Panc1 (cell line): ENCODE measurements at places on chromosomes 1 and 21. TPM values are rescaled to one million over a fixed set of nuclear protein-coding genes. Genes with fewer than 3 reads are reported as not detected.

- H3K4me1 ChIP-seq, result no peaks in the 10 kb centered on the region; the same call in 1 of the 2 replicates
- no peak overlapping the region for H3K27ac ChIP-seq
- H3K4me3 ChIP-seq, result no peak overlapping the region
These were observed 4.0 kb downstream of the HCRTR1 start for GRCh38 chr1:31621498-31621820.

- DNase-seq, result no peak
- no peaks in the 10 kb centered on the region for H3K36me3 ChIP-seq
- H3K27ac ChIP-seq, result peak overlapping the region; percentile 26; the same call in 1 of the 2 replicates
- H3K27me3 ChIP-seq, result no peaks in the 10 kb centered on the region
- no peak overlapping the region for H3K4me3 ChIP-seq
- H3K4me1 ChIP-seq, result peaks cover 3% of the 10 kb centered on the region
These were observed 102.7 kb downstream of the ZNF281 start for GRCh38 chr1:200306944-200307754.

- no peaks in the 10 kb centered on the region for H3K4me1 ChIP-seq
- H3K27ac ChIP-seq, result no peak overlapping the region
- no peaks in the 10 kb centered on the region for H3K27me3 ChIP-seq
- no peaks in the 10 kb centered on the region for H3K36me3 ChIP-seq
These were observed 306.3 kb upstream of the DUSP10 start for GRCh38 chr1:222048094-222048595.

DNA sequence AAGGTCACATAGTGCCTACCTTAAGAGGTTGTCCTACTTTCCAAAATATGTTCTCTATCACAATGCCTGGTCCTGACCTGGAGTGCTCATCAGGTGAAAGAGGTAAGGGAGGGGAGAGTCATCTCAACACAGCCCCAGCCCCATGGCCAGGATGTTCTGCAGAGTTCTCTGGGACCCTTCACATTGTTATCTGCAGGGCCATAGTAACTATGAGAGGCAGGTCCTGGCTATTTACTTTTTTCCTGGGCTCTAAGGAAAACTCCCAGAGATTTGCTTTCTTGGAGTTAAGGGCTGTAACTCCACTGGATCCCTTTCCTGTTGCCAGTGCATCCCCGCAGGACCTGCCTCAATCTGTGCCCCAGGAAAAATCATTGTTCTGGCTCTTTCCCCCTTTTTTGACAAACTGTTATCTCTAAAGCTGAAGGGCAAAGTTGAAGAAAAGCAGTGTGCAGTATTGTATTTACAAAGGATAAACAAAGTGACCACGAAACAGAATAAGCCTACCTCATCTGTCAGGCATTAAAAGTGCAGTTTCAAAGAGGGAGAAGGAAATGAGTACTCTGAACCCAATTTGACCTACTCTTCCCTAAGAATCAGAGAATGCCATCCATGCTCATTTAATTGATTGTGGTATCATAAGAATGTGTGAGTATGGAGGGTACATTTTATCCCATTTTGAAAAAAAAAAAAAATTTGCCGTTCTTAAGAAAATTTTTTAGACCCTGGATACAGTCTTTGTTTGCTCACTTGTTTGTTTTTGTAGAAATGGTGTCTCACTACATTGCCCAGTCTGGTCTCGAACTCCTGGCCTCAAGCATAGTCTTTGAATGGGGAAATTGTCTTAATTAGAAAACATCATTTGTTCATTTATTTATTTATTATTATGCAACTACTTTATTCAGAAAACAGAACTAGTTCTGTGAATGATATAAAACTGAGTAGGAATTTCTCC lies 149.6 kb downstream of the RHOU start:
- no peaks in the 10 kb centered on the region for H3K36me3 ChIP-seq
- H3K4me1 ChIP-seq, result no peaks in the 10 kb centered on the region
- H3K27me3 ChIP-seq, result no peaks in the 10 kb centered on the region
- DNase-seq, result no peak
- H3K27ac ChIP-seq, result no peak overlapping the region

DNA sequence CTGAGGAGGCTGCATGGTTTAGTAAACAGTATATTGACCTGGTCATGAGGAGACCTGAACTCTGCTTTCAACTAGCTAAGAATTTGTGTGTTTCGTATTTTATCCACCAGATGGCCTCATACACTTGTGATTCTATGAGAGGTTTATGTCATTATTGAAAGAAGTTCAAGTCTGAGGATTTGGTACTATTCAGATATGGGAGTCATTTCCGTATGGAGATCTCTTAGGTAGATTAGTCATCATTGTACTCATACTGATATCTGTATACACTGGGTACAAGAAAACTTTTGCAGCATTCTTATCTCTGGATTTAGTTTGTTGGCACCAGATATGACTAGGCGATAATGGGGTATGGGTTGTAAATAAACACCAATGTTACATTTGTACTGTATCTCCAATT lies 26.6 kb downstream of the ATF6 start:
- H3K4me3 ChIP-seq, result no peak overlapping the region
- no peaks in the 10 kb centered on the region for H3K4me1 ChIP-seq
- 0 out of 2 replicates have a peak, but pooled peaks cover 2% of the 10 kb centered on the region for H3K36me3 ChIP-seq
- DNase-seq, result peak; percentile 62
- H3K27me3 ChIP-seq, result no peaks in the 10 kb centered on the region

- H3K27me3 ChIP-seq, result no peaks in the 10 kb centered on the region
- H3K36me3 ChIP-seq, result no peaks in the 10 kb centered on the region
- no peak overlapping the region for H3K4me3 ChIP-seq
- no peaks in the 10 kb centered on the region for H3K4me1 ChIP-seq
- no peak overlapping the region for H3K27ac ChIP-seq
These were observed 41.2 kb downstream of the SPAG17 start for GRCh38 chr1:118143831-118144230.

- peaks cover 4% of the 10 kb centered on the region; the same call in 1 of the 2 replicates for H3K4me1 ChIP-seq
- no peak for DNase-seq
- peak overlapping the region; percentile 86 for H3K27ac ChIP-seq
- peaks cover 3% of the 10 kb centered on the region for H3K36me3 ChIP-seq
- no peaks in the 10 kb centered on the region for H3K27me3 ChIP-seq
- peak overlapping the region; percentile 75 for H3K4me3 ChIP-seq
These were observed 1.8 kb downstream of the PTBP2 start for GRCh38 chr1:96723377-96723776.

GRCh38 chr1:205962821-205963221 lies 19.6 kb upstream of the SLC26A9 start:
- DNase-seq, result no peak
- H3K27me3 ChIP-seq, result peaks cover 2% of the 10 kb centered on the region
- H3K36me3 ChIP-seq, result no peaks in the 10 kb centered on the region
- H3K27ac ChIP-seq, result no peak overlapping the region
- H3K4me3 ChIP-seq, result no peak overlapping the region

GRCh38 chr1:71862756-71863155 lies 419.6 kb downstream of the NEGR1 start:
- no peak overlapping the region for H3K27ac ChIP-seq
- H3K36me3 ChIP-seq, result no peaks in the 10 kb centered on the region
- DNase-seq, result no peak

DNA sequence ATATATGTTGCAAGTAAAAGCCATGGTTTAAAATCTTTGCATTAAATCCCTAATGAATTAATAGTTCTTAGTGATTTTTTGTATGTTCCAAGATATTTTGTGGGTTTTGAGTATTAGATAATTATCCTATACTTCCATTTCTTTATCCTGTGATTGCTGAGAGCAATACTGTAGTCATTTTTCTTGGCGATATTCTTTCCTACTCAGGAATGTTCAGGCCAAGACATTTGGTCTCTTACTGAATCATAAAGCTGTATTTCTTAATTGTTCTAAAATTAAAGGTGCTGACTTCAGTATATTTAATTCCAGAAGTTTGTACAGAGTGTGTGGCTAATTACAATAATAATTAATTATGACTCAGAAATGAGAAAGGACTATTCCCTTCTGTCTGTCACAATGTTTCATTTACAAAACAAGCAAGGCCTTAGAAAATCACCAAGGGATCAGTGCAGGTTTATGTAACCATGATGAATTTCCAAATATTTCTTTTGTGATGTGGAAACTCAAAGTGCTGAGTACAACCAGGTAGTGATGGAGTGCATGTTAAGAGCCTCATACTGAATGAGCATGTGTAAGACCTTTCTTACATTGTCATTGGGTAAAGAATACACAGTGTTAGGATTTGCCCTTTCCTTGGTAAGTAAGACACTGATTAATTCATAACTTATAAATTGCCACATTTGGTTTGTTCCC lies 161.2 kb downstream of the HMCN1 start:
- no peaks in the 10 kb centered on the region for H3K27me3 ChIP-seq
- H3K27ac ChIP-seq, result no peak overlapping the region
- no peak for DNase-seq
- no peaks in the 10 kb centered on the region for H3K4me1 ChIP-seq
- H3K4me3 ChIP-seq, result no peak overlapping the region

DNA sequence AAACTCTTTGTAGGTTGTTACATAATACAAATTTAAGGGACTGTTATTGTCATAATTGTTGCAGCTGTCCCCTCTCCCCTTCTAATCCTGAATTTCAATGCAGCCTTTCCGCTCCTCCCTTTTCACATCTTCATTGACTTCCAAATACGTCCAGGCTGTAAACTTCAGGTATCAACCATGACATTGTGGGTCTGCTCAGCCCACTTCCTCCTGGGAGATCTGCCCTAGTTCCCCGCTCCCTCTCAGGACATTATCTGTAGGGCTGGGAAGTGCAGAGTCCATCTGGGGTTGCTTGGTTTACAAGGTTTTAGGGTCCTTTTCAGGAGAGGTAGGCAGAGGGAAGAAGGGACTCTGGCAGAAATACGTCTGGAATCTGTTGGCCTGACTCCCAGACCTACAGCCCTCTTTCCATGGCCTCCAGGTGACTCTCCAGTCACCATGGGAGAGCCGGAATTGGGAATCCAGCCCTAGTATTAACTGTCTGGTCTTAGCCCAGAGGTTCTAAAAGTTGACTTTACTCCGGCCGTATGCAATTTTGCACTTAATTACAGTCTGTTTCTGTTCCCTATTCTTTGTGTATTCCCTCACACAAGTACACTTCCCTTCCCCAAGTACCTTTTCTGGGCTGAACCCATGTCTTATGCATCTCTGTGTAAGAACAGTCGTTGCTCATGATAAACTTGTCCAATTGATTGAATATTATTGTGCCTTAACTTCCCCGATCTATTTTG lies 4.7 kb upstream of the DENND2D start:
- no peaks in the 10 kb centered on the region; the same call in 1 of the 2 replicates for H3K36me3 ChIP-seq
- H3K4me3 ChIP-seq, result peak overlapping the region; percentile 50; the same call in 1 of the 2 replicates
- H3K27me3 ChIP-seq, result peaks cover 2% of the 10 kb centered on the region; the same call in 1 of the 2 replicates
- H3K4me1 ChIP-seq, result no peaks in the 10 kb centered on the region
- no peak overlapping the region for H3K27ac ChIP-seq

- no peak for DNase-seq
- no peaks in the 10 kb centered on the region for H3K36me3 ChIP-seq
- H3K27me3 ChIP-seq, result no peaks in the 10 kb centered on the region
- no peak overlapping the region for H3K4me3 ChIP-seq
- H3K4me1 ChIP-seq, result no peaks in the 10 kb centered on the region
These were observed 10.5 kb upstream of the OLIG1 start for GRCh38 chr21:33059380-33059841.

- H3K27ac ChIP-seq, result no peak overlapping the region
- H3K4me1 ChIP-seq, result no peaks in the 10 kb centered on the region
- no peak overlapping the region for H3K4me3 ChIP-seq
- no peaks in the 10 kb centered on the region for H3K36me3 ChIP-seq
These were observed 352.4 kb downstream of the USP25 start for GRCh38 chr21:16082038-16082816.

- H3K27ac ChIP-seq, result no peak overlapping the region
- H3K4me1 ChIP-seq, result no peaks in the 10 kb centered on the region
- no peaks in the 10 kb centered on the region for H3K27me3 ChIP-seq
- no peak overlapping the region for H3K4me3 ChIP-seq
- DNase-seq, result no peak
These were observed 6.8 kb downstream of the HCRTR1 start for GRCh38 chr1:31624309-31624708.

- no peak overlapping the region for H3K27ac ChIP-seq
- H3K4me1 ChIP-seq, result no peaks in the 10 kb centered on the region; the same call in 1 of the 2 replicates
These were observed 220.5 kb upstream of the SGIP1 start for GRCh38 chr1:66313429-66313828.

- H3K36me3 ChIP-seq, result no peaks in the 10 kb centered on the region
- H3K4me3 ChIP-seq, result no peak overlapping the region
- no peaks in the 10 kb centered on the region for H3K4me1 ChIP-seq
These were observed 6.0 kb upstream of the TRAPPC10 start for GRCh38 chr21:44006017-44006619.

DNA sequence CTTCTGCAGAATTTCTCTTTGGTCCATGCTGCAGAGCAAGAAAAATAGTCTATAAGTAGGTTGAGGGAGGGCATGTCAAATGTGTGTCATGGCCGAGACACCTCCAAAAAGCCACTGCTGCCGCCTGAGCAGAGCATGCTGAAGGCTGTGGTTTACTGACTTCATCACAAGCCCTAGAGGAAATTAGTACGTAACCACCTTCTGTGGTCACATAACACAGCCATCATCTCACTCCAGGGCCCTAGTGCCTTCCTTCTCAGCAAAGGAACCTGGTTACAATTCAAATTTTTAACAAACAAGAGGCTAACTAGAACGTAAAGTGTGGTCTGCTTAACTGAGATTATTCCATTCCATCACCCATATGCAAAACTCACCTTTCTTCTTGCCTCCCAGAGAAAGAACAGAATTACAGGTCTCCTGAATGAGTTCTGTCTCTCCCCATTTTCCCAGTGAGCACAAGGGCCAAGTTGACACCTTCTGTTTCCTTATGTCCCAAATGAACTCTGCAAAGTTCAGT lies at the start of gene PTPN22:
PTPN22 (minus strand) TSS at position 116 of the 517 bp plus-strand sequence.
- no peaks in the 10 kb centered on the region for H3K36me3 ChIP-seq
- H3K27me3 ChIP-seq, result no peaks in the 10 kb centered on the region
- H3K27ac ChIP-seq, result no peak within 1 kb of the TSS
- no peaks in the 10 kb centered on the region for H3K4me1 ChIP-seq

DNA sequence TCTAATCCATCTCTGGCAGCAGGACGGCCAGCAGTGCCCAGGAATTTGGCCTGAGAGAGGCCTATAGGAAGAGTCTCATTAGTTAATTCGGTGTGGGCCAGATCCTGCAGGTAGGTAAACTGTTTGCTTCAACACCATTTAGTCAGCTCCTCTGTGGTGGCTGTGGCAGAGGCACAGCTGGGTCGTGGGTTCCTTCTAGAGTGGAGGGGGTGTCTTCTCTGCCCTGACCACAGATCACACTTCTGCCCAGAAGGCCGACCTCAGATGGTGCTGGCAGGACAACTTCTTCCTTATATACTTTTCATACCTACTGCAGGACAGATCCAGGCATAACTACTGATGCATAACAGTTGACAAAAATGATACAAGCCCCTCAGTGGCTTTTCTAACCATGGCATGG lies 281.4 kb downstream of the RPS6KC1 start:
- no peaks in the 10 kb centered on the region for H3K36me3 ChIP-seq
- H3K27ac ChIP-seq, result no peak overlapping the region

- H3K36me3 ChIP-seq, result no peaks in the 10 kb centered on the region
- no peak overlapping the region for H3K4me3 ChIP-seq
- no peak for DNase-seq
- H3K27ac ChIP-seq, result no peak overlapping the region
- no peaks in the 10 kb centered on the region for H3K4me1 ChIP-seq
- H3K27me3 ChIP-seq, result no peaks in the 10 kb centered on the region
These were observed 49.1 kb downstream of the ADARB1 start for GRCh38 chr21:45123440-45123839.

FCRL4 gene
- total RNA-seq, result not detected

ATP6V1G3 gene
- not detected for total RNA-seq

DMRTA2 gene
- not detected for total RNA-seq

FAM72C gene
- 1.2 TPM for total RNA-seq

PCP4L1 gene
- not detected for total RNA-seq

IGSF8 gene
- total RNA-seq, result 18.8 TPM

CFHR3 gene
- not detected for total RNA-seq

RGS18 gene
- total RNA-seq, result not detected

PIK3C2B gene
- total RNA-seq, result 19.1 TPM

SARS1 gene
- total RNA-seq, result 115 TPM

PPM1J gene
- 0.51 TPM for total RNA-seq

ADGRL2 gene
- 34.2 TPM for total RNA-seq

GUCA2A gene
- not detected for total RNA-seq
